ENCODE measurements at places on chromosomes 16 and 17.

GRCh38 chr17:77364381-77364911, 223.7 kb downstream of the SEC14L1 start:
- DNase-seq: no peak

- no peak for DNase-seq
Observed at GRCh38 chr16:86103320-86103719, 204.4 kb downstream of the IRF8 start.

GRCh38 chr16:4140652-4141051, 24.4 kb upstream of the ADCY9 start:
- DNase-seq: peak; percentile 1

GRCh38 chr17:16933317-16934132, 38.4 kb downstream of the TNFRSF13B start:
- DNase-seq: no peak

- DNase-seq: no peak
Observed at GRCh38 chr17:13297183-13297582, 279.4 kb upstream of the ELAC2 start.

DNA sequence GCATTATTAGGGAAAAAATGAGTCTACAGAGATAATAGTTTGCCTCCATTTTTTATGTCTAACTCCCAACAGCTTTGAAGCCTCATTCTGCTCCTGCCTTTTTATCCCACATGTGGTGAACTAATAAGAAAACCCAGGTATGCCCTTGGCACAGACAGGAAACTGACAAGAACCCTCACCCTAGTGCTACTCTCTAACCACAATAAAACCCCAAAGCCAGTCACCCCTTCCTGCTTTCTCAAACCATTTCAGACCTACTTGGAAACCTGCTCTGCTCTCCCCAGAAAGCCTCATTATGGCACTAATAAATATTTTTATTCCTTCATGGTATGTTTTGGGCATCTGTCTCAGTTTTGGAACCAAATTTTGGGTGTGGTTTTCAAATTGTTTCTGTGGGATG, 3.9 kb upstream of the MARVELD3 start:
- DNase-seq: no peak

- DNase-seq: no peak
Observed at GRCh38 chr17:49024523-49024922, 27.3 kb downstream of the IGF2BP1 start.

GRCh38 chr17:75114552-75115314, 5.0 kb downstream of the ARMC7 start:
- DNase-seq: no peak

GRCh38 chr16:305916-306626, 23.1 kb downstream of the PDIA2 start:
- DNase-seq: peak; percentile 25

GRCh38 chr17:73210002-73210678, 17.3 kb downstream of the COG1 start:
- DNase-seq: no peak

- DNase-seq: no peak
Observed at GRCh38 chr17:71427801-71428200, 693.0 kb upstream of the SOX9 start.

Data from NCI-H187 (cell line).